Erythroblast (primary cell): ENCODE measurements at places on chromosomes 13 and 19.

GRCh38 chr13:43133792-43134191, 110.4 kb downstream of the DNAJC15 start:
- DNase-seq = no peak

- no peak for DNase-seq
Observed at GRCh38 chr19:38043649-38044144, 136.7 kb downstream of the SIPA1L3 start.

DNA sequence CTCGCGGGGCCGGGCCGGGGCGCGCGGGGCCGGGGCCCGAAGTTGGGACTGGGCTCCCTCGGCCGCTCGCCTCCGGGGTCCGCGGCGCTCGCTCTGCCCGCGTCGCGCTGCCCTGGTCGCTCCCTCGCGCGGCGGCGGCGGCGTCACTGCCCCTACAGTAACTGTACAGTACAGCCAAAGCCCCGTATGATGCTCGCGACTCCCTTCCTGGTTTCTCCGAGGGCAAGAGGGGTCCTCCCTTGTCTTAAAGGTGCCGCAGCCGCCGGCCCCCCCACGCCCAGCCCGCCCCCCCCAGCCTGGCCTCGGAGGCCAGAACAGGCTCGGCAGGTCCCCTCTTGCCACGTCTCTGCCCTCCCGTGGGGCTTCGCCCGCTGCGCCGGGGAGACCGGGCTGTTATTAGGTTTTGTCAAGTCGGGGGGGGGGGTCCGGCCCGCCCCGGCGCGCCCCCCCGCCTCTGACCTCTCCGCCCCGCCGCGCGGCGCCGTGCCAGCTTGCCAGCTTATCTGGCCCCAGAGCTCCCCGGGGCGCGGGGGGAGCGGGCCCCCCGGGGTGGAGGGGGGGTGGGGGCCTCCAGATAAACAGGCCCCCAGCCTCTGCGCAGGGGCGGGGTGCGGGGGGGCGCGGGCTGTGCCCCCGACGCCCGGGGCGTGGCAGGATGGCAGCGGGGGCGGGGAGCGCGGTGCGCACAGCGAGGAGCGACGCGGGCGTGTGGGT, at the start of gene ZBTB7A:
ZBTB7A (minus strand) TSS at position 218 of the 714 bp plus-strand sequence. CDS start 11,667 bp downstream, outside the sequence.
- peak; percentile 98 for DNase-seq

- no peak for DNase-seq
Observed at GRCh38 chr13:65560936-65561335, 1669.2 kb downstream of the PCDH9 start.

GRCh38 chr19:36081385-36081784, 26.7 kb downstream of the WDR62 start:
- no peak for DNase-seq
